ENCODE measurements at places on chromosomes 3 and 15. TPM values are rescaled to one million over a fixed set of nuclear protein-coding genes. Genes with fewer than 3 reads are reported as not detected.

- H3K4me1 ChIP-seq: peaks cover 12% of the 10 kb centered on the region
- H3K27ac ChIP-seq: no peak overlapping the region
These were observed 155.7 kb downstream of the B3GALNT1 start for GRCh38 chr3:160949460-160949859.

- H3K4me3 ChIP-seq: no peak overlapping the region
- H3K4me1 ChIP-seq: no peaks in the 10 kb centered on the region
- no peaks in the 10 kb centered on the region for H3K36me3 ChIP-seq
- no peak overlapping the region for H3K27ac ChIP-seq
- DNase-seq: no peak
- peaks cover 17% of the 10 kb centered on the region for H3K27me3 ChIP-seq
These were observed 200.9 kb upstream of the CTDSPL start for GRCh38 chr3:37660782-37661181.

DNA sequence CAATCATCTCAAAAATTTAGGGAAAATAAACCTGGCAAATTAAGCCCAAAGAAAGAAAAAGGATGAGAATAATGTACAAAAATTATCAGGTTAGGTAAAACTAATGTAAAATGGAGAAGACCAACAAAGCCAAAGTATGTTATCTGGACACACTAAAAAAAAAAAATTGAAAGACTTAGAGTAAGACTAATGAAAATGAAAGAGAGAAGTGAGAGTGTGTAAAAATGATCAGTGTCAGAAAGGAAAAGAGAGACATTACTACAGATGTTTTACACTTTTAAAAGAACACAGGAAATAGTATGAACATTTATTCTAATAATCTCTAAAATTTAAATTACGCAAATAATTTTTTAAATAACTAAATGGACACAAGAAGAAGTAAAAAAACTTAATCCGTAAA is 573.3 kb upstream of the NR2F2 start:
- H3K4me3 ChIP-seq: no peak overlapping the region
- H3K27me3 ChIP-seq: peaks cover 5% of the 10 kb centered on the region
- no peaks in the 10 kb centered on the region for H3K36me3 ChIP-seq

The CTXN2 gene
- total RNA-seq: not detected

The TGM5 gene
- total RNA-seq: not detected

The TNFAIP8L3 gene
- 0.30 TPM for total RNA-seq
